Chondrocyte (in vitro differentiated cells): ENCODE measurements at places on chromosomes 4 and X. TPM values are rescaled to one million over a fixed set of nuclear protein-coding genes. Genes with fewer than 3 reads are reported as not detected.
A peak's percentile ranks its signal among the peaks of the same experiment; 100 is the strongest.

The CCSER1 gene
- 0.24 TPM in 1 of 3 replicates, not detected in the others for total RNA-seq

The FRYL gene
- total RNA-seq: 29.3 to 45.4 TPM (median 30.8 TPM) in 3 replicates

The UGT8 gene
- total RNA-seq: 0.17 TPM in 1 of 3 replicates, not detected in the others

The CXCL6 gene
- not detected in 3 replicates for total RNA-seq

The NXF2 gene
- total RNA-seq: not detected in 3 replicates

The MFAP3L gene
- total RNA-seq: 6.8 to 19.4 TPM (median 13.1 TPM) in 3 replicates

The NDNF gene
- total RNA-seq: 0.22 to 0.54 TPM (median 0.35 TPM) in 3 replicates

The WDR45 gene
- 49.2 to 63.0 TPM (median 49.3 TPM) in 3 replicates for total RNA-seq

The PNCK gene
- total RNA-seq: 3.2 to 3.8 TPM (median 3.5 TPM) in 3 replicates

The CCNB3 gene
- 0.59 to 1.6 TPM (median 0.89 TPM) in 3 replicates for total RNA-seq

The CLDN22 gene
- not detected in 3 replicates for total RNA-seq

The TECRL gene
- total RNA-seq: not detected in 3 replicates

DNA sequence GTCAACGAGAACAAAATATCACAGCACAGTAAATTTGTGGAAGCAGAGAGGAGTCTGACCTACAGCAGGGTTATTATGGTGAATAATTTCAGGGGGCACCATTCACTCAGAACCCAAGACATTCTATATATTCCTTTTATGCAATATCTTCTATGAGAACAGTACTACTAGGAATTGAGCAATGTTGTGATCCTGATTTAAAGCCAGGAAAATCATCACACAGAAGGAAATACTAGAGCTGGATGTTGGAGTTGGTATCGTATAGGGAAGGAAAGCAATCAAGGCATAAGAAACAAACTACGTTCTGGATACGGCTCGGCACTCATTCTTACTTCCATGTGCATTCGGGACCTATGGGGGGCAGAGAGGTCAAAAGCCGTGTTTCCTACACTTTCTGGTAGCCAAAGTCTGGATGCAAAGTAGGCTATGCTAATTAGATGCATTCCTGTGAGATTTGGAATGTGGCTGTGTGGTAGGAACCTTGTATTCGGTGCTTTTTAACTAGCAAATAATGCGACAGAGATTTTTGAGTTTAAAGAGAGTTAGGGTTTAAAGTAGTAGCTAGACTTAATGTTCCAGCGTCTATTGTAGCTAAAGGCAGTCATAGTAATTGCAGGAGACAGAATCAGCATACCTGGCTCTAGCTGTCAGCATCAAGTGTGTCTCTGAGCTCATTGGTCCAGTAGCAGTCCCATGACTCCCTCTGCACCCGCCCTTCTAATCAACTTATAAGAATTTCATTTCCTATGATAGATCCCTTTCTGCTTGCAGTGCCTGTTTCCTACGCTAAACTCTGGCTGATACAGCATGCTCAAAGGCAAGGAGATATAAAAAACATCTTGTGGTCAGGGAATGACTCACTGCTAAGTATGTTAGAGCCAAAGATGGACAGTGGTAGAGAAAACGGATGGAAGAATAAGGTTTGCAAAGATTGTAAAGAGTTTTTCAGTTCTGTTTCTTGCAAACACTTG lies 43.3 kb upstream of the PDGFC start:
- DNase-seq: no peak

- DNase-seq: no peak
These were observed 10.9 kb upstream of the UVSSA start for GRCh38 chr4:1336088-1336491.

GRCh38 chr4:54231768-54232688 lies 2.9 kb downstream of the PDGFRA start:
- peak; percentile 95 for DNase-seq

- DNase-seq: no peak
These were observed 32.9 kb upstream of the XK start for GRCh38 chrX:37652589-37653231.

DNA sequence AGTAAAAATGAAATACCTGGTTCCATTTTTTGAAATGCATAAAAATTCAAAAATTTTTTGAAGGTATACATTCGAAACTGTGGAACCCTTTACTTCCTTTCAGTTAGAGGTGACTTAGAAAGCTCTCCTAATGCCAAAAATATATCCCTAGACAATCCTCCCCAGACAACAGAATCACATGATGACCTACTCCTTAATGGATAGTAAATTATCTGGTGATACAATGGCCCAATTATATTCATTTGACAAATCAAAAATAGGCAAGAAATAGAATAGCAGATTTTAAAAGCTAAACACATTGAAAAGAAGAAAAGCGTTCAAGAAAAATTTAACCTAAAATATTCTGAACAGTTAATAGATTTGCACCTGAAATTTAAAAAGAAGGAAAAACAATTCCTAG lies 3.5 kb upstream of the UGT2A2 start:
- no peak for DNase-seq

- peak; percentile 79 for DNase-seq
These were observed 40.4 kb downstream of the CPLX1 start for GRCh38 chr4:785332-786073.

GRCh38 chr4:4344915-4345527 lies 41.9 kb upstream of the NSG1 start:
- no peak for DNase-seq

DNA sequence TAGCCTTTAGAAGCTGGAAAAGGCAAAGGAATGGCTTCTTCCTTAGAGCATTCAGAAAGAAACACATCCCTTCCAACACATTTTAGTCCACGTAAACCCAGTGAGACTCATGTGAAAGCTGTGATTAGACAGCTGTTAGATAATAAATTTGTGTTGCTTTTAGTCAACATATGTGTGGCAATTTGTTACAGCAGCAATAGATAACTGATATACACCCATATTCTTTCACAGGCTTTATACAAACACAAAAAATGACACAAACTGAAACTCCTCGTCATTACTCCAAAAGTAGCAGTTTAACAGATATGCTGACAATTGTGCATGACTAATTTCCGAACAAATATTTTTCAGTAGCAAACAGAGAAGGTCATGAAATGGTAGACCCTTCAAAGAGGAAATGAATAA lies 65.3 kb downstream of the ANTXR2 start:
- DNase-seq: no peak

DNA sequence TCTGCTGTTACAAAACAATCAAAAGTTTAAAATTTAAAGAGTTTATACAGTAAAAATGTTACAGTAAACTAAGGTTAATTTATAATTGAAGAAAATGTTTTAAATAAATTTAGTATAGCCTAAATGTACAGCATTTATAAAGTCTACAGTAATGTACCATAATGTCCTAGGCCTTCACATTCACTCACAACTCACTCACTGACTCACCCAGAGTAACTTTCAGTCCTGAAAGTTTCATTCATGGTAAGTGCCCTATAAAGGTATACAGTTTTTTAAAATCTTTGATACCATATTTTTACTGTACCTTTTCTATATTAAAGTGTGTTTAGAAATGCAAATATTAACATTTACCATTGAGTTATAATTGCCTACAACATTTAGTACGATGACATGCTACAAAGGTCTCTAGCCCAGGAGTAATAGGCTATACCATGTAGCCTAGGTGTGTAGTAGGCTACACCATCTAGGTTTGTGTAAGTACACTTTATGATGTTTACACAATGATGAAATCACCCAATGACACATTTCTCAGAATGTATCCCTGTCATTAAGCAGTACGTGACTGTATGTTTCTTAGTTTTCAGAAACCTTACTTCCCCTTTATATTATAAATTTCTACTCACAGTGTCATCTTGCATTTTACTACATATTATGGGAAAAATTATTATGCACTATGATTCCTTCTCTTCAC lies 320.8 kb downstream of the ADAM29 start:
- DNase-seq: no peak

GRCh38 chr4:81505004-81505598 lies 33.4 kb upstream of the RASGEF1B start:
- no peak for DNase-seq

- no peak for DNase-seq
These were observed 635.4 kb downstream of the SPRY1 start for GRCh38 chr4:124032035-124032434.

DNA sequence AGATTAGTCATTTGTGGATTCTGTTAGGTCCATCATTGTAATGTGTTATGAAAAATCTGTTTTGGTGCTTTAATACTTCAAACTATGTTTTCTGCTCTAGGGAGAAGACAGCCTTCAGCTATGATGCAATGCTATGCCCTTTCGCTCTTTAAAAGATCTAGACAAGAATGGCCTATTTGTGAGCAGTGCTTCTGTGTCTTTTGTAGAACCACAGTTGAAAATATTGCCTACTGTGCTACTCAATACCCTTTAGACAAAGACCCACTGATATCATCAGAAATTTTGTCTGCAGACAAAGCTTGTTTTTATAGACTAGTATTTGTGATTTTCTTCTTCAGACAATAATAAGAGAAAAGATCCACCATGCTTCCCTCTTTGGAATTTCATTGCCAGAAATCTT lies 44.6 kb upstream of the SLITRK2 start:
- no peak for DNase-seq

GRCh38 chr4:22192084-22192511 lies 243.5 kb upstream of the KCNIP4 start:
- DNase-seq: no peak

- DNase-seq: no peak
These were observed 25.9 kb upstream of the LNX1 start for GRCh38 chr4:53617101-53617680.

DNA sequence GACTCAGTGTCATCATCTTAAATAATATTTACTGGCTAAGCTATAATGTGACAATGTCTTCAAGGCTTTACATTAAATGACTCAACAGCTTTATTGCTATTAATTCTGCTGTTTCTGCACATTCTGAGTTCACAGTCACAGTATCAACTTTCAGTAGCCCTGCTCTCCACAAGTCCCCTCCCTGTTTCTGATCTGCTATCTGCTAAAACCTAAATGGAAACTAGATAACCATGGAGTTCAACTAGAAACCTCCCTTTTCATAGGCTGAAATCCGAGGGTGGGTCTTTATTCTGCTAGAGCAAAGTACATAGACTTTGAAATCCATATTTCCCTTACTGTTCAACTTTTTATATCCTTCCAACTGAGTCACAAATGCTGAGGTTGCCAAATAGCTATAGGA lies 5.4 kb upstream of the ACE2 start:
- no peak for DNase-seq

- no peak for DNase-seq
These were observed 1.2 kb downstream of the TMSB4X start for GRCh38 chrX:12975991-12976558.

DNA sequence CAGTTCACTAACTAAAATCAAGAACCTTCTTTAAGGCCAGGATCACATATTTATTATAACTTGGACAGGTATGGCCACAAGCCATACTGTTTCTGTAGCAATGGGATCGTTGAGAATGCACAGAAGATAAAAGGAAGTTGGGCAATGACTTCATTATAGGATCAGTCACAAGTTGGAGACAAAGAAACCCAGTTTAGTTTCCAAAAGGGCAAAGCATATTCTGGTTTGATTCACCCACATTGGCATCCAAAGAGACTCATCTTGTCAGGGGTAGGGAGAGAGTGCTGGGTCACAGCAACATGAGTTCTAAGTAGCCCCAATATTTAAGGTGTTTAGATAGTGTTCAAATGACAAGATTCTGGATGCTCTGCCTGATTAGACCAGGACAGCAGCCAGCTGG lies 317.1 kb upstream of the GALNT7 start:
- no peak for DNase-seq

DNA sequence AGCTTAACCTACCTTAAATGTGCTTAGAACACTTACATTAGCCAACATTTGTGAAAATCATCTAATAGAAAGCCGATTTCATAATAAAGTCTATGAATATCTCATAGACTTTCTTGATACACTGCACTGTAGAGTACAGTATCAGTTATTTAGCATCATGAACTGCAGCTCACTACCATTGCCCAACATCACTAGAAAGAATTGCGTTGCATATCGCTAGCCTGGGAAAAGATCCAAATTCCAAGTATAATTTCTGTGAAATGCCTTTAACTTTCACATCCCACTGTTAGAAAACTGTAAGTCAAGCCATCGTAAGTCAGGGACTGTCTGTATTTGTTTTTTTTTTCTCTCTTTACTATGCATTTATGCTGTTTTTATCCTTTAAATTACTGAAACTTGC lies 918.6 kb upstream of the PABPC4L start:
- no peak for DNase-seq

- DNase-seq: no peak
These were observed 73.9 kb downstream of the ARHGAP6 start for GRCh38 chrX:11591723-11592346.

- no peak for DNase-seq
These were observed 129.4 kb upstream of the RAI2 start for GRCh38 chrX:17990532-17990931.

GRCh38 chr4:38177035-38177546 lies 216.9 kb downstream of the PTTG2 start:
- DNase-seq: no peak
